ENCODE measurements at places on chromosomes 12 and 14. TPM values are rescaled to one million over a fixed set of nuclear protein-coding genes. Genes with fewer than 3 reads are reported as not detected.

The MYH6 gene
- total RNA-seq, result 0.04 TPM

The AQP2 gene
- 0.29 TPM for total RNA-seq

The GLTP gene
- total RNA-seq, result 21.7 TPM

DNA sequence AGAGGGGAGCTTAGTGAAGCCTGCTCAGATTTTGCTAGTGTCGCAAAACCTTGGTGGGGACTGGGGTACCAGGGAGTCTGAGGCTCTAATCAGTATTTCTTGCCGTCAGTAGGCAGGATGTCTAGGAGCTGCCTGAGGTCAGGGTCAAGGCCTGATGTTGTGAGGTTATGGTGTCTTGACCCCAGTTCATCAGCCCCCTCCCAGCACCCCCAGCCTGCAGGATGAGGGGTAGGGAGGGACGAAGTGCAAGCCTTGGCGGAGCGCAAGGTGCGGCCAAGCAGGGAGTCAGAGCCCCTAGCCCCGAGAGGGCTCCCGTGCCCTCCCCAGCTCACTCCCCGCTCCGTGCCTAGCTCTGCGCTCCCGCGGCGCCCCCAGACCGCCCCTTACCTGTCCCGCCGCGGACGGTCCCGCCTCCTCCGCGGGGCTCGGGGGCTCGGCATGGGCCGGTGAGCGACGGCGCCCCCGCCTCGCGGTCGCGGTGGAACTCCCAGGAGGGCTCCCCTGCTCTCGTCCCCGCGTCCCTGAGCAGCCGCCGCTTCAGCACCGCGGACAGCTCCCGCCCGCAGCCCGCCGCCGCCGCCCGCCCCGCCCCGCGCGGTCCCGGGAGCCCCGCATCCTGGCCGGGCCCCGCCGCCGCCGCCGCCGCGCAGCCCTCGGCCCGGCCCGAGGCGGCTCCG, 347 bp downstream of the SYNDIG1L start:
- H3K36me3 ChIP-seq, result no peaks in the 10 kb centered on the region
- H3K4me1 ChIP-seq, result no peaks in the 10 kb centered on the region
- H3K27me3 ChIP-seq, result peaks cover 77% of the 10 kb centered on the region
- no peak overlapping the region for H3K27ac ChIP-seq
- DNase-seq, result peak; percentile 80
- no peak overlapping the region for H3K4me3 ChIP-seq

DNA sequence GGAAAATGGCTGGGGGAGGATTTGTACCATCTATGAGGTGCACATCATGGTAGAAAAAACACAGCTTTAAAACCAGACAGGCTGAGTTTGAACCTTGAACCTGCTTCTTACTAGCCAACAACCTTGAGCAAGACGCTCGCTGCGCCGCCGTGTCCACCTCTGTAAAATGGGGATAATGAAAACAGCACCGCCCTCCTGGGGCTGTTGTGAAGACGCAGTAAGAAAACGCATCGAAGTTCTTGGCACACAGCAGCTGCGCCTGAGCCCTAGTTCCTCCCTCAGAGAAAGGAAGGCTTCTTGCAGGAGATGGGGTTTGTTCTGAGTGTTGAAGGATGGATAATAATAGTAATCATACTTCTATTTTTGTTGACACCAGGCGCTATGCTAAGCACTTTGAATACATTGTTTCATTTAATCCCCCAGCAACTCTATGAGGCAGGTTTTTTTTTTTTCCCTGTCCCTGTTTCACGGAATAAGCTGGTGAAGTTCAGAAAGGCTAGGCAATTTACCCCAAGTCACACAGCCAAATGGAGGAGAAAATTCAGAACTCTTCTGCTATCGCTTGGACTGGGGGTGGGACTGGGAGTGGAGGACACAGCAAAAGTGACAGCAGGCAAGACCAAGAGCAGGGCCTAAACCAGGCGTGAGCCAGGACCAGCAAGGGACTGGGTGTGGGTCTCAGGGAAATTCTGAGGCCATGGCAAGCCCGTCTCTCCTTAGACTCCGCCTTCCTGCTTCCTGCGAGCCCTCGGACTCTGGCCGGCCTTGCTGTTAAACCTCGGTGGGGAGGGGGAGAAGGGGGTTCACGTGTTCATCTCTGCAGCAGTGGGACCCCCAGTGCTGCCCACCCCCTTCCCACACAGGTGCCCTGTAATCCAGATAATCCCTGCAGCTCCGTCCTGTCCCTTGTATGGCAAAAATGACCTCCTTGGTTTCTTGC, 97.5 kb downstream of the LRRC74A start:
- H3K27me3 ChIP-seq, result no peaks in the 10 kb centered on the region
- no peak for DNase-seq
- H3K27ac ChIP-seq, result peak overlapping the region; percentile 89

GRCh38 chr14:69045857-69046475, 66.9 kb upstream of the ACTN1 start:
- H3K4me3 ChIP-seq, result no peak overlapping the region
- H3K36me3 ChIP-seq, result no peaks in the 10 kb centered on the region
- H3K27ac ChIP-seq, result peak overlapping the region; percentile 17
- peaks cover 4% of the 10 kb centered on the region for H3K27me3 ChIP-seq
- no peak for DNase-seq

GRCh38 chr12:65875640-65876071, 51.4 kb downstream of the HMGA2 start:
- H3K27me3 ChIP-seq, result no peaks in the 10 kb centered on the region
- no peak for DNase-seq
- H3K27ac ChIP-seq, result peak overlapping the region; percentile 90
- H3K36me3 ChIP-seq, result peaks cover 4% of the 10 kb centered on the region
- H3K4me3 ChIP-seq, result no peak overlapping the region
- H3K4me1 ChIP-seq, result peaks cover 68% of the 10 kb centered on the region

GRCh38 chr14:58746261-58746660, 108.5 kb downstream of the DACT1 start:
- peaks cover 15% of the 10 kb centered on the region for H3K4me1 ChIP-seq
- H3K36me3 ChIP-seq, result no peaks in the 10 kb centered on the region
- H3K27ac ChIP-seq, result no peak overlapping the region
- no peaks in the 10 kb centered on the region for H3K27me3 ChIP-seq

DNA sequence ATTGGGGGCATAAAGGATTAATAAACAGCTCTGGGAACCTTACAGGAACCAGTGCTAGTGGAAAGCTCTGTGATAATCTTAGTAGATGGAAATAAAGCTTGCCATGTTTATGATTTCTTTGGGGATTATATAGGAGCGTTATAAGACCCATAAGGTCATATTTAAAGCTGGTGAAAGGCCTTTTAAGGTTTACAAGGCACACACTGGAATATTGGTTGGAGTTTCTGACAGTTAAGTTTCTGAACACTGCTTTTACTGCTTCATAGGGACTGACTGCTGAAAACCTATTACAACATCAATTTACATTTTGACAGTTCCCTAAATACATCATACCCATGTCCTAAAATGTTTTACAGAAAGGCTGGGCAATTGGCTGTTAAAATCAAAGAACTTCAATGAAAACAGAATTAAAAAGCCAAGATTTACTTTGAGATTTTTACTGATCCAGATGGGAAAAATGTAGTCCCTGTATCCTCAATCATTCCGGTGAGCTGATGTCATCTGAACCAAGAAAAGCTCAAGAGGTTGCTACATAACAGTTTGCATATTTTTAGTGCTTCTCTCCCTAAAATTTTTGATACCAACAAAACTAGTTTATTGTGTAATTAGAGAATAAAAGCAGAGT, 153.7 kb upstream of the IGF1 start:
- H3K4me3 ChIP-seq, result no peak overlapping the region
- no peaks in the 10 kb centered on the region for H3K27me3 ChIP-seq
- no peak overlapping the region for H3K27ac ChIP-seq
- DNase-seq, result no peak
- H3K36me3 ChIP-seq, result no peaks in the 10 kb centered on the region

DNA sequence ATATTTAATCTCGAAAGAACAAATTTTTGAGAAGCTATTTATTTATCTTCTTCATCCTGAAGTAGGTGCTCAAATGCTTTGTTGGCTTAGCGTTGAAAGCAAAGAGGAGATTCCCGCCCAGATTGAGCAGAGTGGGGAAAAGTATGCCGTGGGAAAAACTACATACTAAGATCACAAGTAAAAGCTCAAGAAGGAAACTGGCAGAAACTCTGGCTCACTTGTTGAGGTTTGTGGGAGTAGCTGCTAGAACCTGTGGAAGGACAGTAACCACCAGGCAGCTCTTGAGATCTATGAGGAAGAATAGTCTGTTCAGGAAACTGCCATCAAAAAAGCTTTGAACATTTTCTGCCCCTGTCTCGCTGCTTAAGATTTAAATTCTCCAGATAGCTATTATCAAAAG, 3.9 kb downstream of the MYRFL start:
- DNase-seq, result no peak
- H3K4me3 ChIP-seq, result no peak overlapping the region
- H3K27ac ChIP-seq, result no peak overlapping the region
- no peaks in the 10 kb centered on the region for H3K4me1 ChIP-seq

DNA sequence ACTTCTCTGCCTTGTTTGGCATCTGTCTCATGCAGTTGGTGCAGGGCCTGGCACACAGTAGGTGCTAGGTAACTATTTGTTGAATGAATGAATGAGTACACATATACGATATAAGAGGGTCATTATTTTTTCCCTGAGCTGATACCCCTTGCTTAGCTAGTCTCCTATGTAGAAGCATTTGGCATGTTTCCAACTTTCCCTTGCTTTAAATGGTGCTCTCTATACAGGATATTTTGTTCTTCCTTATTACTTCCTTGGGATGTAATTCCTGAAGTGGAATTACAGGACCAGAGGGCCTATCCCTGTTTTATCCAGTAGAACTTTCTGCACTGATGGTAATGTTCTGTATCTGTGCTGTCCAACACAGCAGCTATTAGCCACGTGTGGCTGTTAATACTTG, 250.1 kb upstream of the PWP1 start:
- no peaks in the 10 kb centered on the region for H3K4me1 ChIP-seq
- peaks cover 6% of the 10 kb centered on the region for H3K27me3 ChIP-seq
- no peak overlapping the region for H3K4me3 ChIP-seq

All from progenitor cell of endocrine pancreas (in vitro differentiated cells).